ENCODE measurements at places on chromosomes 5 and 9.

DNA sequence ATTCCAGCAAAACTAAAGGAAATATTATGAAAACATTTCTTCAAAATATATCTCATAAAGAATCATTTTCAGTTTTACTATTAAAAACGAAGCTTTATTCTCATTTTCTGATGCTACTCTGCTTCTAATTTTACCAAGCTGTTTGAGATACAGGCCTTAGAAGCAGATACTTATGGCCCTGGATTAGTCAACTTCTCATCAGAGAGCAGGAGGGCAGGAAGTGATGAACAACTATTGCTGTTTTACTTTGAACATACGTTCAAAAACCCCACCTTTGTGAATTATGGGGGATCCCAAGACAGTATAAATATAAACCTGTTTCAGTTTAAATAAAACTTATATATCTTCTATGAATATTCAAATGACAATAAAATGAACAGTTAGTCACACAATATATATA is 16.0 kb downstream of the MPDZ start:
- DNase-seq = no peak

DNA sequence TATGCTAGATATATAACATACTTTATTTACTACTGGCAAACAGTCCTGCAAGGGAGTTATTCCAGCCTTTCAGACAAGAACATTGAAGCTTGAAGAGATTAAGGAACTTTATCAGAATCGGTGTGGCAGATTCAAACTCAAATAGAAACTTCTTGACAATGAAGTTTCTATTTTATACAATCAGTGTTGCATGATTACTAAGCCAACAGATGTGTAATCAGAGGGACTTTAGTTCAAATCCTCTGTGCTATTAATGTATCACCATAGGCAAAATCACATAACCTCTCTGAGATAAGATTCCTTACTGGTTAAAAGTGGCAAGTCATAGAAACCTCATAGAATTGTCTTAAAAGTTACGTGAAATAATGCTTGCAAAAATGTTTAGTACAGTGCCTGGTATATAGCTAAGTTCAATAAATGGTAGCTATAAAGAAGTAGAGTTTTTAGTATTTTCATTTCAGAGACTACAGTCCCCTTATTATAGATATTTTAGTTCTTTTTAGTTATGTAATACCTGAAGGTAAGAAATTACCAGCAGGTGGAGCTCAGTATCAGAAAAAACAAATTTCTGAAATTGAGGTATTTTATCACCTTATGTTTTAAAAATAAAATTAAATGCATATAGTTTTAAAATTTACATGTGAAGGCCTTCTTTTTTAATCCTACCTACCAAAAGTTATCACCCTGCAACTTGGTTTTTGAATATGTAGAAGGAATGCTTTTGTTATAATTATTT is 172.1 kb downstream of the FER start:
- no peak for DNase-seq

- DNase-seq = no peak
Observed at GRCh38 chr5:137792303-137792702, 38.1 kb upstream of the HNRNPA0 start.

GRCh38 chr5:1332461-1333001 is 12.4 kb downstream of the CLPTM1L start:
- DNase-seq = no peak

- no peak for DNase-seq
Observed at GRCh38 chr9:110344821-110345220, 7.2 kb upstream of the TXNDC8 start.

DNA sequence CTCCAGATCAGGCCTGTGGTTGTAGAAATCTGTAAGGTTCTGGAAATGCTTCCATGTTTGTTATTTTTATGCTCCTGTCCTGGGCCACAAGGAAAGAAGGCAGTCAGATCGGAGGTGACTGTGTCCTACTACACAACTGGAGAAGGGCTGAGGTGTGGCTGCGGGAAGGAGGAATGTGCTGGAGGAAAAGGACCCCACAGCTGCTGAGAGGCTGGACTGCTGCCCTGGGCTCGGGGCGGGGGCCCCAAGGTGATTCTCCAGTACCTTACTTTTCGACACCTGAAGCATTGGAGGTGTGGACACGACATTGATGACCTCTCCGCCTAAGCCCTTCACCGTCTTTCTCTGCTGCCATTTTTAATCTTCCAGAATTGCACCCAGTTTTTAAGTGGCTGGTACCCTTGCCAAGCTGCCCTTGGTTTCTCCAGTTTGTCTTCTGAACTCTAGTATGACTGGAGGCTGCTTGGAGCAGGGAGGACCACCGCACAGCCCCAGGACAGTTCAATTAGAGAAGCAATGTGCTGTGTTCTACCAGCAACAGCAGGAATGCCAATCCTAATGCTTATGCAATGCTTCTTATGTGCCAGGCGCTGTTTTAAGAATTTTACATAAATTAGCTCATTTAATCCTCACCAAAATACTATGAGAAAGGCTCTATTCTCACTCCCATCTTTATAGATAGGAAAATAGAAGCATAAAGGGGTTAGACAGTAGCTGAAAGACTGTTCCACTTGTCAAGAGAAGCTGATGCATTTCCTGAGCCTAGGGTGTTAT is 13.5 kb upstream of the ANKRD33B start:
- DNase-seq = no peak

GRCh38 chr9:26132746-26133312 is 454.6 kb upstream of the TUSC1 start:
- no peak for DNase-seq

DNA sequence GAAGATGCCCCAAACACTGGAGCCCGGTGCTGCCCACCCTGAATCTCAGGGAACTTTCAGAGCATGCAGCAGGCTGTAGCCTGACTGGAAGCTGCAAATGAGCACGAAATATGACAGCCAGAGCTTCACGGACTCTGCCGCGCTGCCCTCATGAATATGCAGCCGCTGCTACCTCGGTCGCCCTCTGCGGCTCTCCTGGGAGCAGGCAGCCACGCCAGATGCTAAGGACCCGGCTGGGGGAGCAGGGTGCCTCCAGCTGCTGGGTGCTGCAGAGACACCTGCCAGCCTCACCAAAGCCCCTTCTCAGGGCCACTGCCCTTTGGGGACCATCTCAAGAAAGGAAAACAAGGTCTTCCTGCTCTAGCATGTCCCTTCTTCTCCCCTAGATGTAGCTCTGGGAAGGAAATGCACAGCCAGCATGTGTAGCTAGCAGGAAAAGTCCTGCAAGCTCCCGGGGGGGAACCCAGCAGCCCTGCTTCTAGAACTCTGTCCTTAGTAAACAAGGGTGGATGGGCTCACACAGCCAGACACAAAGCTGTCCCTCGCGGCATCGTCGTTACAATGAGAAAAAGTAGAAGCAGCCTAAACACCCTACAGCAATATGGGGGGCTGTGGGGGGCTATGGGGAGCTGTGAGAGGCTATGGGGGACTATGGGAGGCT is 56.8 kb upstream of the OLFM1 start:
- DNase-seq = no peak

GRCh38 chr5:143355710-143356109 is 47.8 kb downstream of the NR3C1 start:
- DNase-seq = no peak

GRCh38 chr5:39013938-39014337 is 60.3 kb downstream of the RICTOR start:
- no peak for DNase-seq

GRCh38 chr5:82142928-82143577 is 135.1 kb downstream of the RPS23 start:
- DNase-seq = no peak

DNA sequence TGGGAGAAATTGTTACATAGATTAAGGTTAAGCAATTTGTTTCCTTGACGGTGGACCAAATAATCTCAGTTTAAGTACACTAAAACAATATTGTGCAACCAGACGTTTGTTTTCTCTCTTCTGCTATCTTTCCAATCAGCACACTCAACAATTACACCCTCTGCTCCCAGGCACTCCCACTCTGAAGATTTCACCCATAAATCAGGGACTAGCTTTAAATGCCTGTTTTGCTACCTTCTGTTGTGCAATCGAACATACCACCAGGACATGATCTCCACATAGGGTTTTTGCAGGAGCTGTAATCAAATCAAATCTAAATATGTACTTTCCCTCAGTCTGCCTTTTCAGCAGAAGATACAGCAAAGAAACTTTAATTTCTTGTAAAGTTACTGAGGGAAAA is 405.8 kb upstream of the TLE4 start:
- DNase-seq = no peak

DNA sequence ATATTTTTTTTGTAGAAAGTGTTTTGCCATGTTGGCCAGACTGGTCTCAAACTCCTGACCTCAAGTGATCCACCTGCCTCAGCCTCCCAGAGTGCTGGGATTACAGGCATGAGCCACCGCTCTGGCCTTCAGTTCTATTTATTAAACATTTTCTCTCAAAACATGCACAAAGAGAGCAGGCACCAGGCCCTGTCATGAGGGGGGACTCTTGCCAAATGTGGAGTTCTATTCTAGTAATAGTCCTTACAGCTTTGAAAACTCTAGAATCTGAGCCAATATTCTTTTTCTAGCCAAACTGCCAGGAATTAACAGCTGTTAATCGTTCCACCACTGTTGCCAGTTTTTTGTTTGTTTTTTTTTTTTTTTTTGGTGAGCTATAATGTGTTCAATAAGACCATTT is 124.6 kb downstream of the TARS1 start:
- DNase-seq = no peak

DNA sequence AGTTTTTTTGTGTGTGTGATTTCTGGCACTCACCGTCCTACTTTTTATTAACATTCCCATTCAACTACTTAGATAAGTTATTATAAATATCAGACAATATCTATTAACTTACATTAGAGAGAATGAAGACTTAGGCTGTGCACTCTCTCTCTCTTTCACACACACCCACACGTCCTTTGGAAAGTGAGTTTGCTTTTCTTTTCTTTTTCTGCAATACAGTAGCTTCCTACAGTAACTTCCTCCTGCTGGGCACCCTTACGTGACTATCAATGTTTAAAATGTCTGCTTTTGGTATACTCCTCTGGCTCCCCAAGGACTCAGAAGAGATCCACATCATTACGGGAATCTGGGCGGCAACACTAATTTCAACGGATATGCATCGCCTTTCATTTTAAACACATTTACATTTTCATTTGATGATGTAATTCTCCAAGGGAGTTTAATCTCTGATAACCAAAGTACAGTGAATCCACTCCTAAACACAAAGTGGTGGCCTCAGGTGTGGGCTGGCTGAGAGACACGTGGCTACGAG is 179.5 kb downstream of the MAPKAP1 start:
- DNase-seq = no peak

- no peak for DNase-seq
Observed at GRCh38 chr9:115765060-115765459, 388.5 kb upstream of the PAPPA start.

- no peak for DNase-seq
Observed at GRCh38 chr5:38453506-38453905, 102.9 kb downstream of the LIFR start.

- no peak for DNase-seq
Observed at GRCh38 chr5:54616518-54617220, 99.1 kb downstream of the SNX18 start.

- no peak for DNase-seq
Observed at GRCh38 chr9:104494808-104495207, 9.3 kb upstream of the OR13F1 start.

- DNase-seq = no peak
Observed at GRCh38 chr5:148909766-148910165, 83.4 kb downstream of the ADRB2 start.

DNA sequence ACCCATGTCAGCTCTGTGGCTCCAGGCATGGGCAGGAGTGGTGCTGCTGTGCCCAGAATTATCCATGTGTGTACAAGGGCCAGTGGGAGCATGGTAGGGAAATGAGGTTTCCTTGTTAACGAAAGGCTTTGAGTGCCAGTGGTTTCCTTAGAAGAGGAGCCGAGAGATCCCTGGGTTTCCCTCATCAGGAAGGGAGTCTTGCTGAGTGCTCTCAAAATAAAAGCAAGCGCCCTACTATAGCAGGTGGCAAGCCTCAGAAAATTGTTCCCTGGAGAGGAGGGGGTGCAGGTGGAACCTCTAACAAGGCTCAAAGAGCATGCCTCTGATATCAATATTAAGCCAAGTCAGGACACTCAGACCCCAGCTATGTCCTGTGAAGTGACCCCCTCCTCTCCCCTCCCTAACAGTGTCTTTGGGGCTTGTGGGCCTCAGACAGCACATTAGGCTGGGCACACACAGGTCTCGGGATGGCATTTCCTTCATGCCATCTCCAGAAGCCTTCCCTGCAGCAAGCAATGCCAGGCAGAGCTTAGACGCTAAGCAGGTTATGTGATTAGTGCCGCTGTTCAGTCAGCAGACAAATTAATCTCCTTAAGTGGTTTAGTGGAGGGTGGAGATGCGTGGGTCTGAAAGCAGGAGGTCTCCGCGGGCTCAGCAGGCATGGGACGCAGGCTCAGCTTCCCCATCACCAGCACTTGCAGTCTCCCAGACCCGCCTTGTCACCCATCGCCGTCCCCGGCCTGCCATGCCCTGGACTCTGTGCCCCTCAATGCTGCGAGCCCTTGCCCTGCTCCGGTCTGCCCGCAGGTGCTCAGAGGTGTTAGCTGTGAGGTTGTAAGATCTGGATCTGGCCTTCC is 60.0 kb upstream of the RARS1 start:
- no peak for DNase-seq

- DNase-seq = no peak
Observed at GRCh38 chr9:34575862-34576596, 13.5 kb downstream of the CNTFR start.

DNA sequence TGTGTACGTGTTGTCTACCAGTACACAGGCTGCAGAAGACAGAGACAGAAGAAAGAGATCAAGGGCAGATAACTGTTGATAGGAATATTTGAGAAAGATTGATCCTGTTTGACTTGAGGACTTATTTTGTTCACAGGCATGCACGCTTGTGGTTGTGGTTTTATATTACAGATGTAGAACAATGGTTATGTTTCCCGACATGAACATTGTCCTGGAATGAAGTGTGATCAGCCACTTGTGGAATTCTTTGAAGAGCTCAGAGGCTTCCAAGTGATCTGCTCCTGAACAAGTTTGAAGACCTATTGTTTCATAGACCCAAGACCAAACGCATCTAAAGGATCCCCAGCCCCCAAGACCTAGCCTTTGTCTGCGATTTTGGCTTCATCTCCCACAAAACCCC is 13.7 kb downstream of the TEX53 start:
- DNase-seq = no peak

DNA sequence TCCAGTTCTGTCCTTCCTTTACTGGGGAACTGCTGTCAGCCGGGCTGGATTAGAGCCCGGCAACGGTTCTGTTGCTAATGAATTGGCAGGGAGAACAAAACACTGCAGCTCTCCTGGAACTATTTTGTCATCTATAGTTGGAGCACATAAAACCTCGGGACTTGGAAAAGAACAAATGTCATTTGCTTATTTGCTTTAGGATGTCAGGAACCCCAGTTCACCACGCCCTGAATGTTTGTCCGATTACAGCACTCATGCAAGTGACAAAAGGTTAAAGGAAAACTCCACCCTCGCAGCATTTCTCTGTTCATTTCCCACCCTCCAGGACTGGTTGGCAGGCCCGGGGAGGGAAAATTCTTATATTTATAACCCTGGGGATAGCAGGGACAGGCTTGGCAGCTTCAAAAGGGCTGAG is 66.4 kb upstream of the PLPP1 start:
- DNase-seq = no peak

Measured in cortex of kidney (tissue), 1 donor.